Mucosa of descending colon (tissue), 3 donors: ENCODE measurements at places on chromosomes 2 and 18. TPM values are rescaled to one million over a fixed set of nuclear protein-coding genes. Genes with fewer than 3 reads are reported as not detected.

DNA sequence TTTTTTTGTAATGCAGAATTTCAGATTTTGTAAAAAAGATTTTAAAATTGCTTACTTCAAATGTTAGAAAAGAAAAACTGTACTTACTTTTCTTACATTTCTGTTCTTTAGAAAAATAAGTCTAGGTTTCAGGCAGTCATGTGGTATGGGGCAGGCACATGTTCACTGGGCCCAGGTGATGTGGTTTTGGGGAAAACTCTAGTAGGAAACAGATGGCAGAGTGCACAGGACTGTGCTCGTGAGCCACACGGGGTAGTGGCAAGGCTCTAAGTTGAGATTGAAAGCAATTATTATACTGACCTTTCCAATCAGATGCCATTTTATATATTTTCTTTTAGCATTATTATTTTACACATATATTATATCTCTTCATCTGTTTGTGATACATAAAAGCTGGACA is 1036.9 kb upstream of the TMEFF2 start:
- no peak for DNase-seq

DNA sequence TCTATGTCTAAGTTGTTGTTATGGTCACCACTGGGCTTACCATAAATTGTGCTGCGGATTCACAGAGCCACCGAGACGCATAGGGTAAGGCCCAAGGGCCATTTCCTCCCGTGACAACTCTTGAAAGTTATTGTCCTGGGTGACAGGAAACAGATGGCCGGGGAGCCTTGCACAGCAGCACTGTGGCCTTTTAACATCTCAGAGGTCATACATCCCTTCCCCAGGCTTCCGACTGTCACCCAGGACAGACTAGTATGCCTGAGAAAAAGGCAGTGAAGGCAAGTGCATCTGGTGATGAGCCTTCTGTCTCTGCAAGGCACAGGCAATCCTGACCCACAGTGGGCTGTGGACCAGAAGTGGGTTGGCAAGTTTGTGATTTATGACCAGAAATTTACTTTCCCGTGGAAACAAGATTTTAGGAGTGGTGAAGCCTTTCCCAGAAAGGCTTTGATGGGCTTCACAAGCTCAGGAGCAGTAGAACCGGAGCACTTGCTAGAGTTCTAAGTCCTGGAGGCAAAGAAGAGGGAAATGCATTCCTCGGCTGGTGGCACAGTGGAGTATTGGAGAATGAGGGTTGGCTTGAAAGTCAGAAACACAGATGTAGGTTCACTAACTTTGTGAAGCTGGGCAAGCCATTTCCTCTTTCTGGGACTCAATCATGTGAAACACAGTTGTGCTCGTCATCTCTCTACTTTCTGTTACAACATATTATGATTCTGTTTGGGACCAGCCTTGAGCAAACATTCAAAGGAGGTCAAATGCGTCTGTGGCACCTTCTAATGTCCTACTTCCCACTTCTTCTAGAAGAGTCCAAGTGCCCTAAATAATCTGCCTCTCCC is 2.0 kb upstream of the CAPN14 start:
- DNase-seq, result no peak

GRCh38 chr2:184936761-184937160 is 338.4 kb downstream of the ZNF804A start:
- DNase-seq, result no peak

- no peak for DNase-seq
Measured at GRCh38 chr18:75353357-75353756, 74.1 kb downstream of the SMIM21 start.

- DNase-seq, result no peak
Measured at GRCh38 chr2:12424809-12425208, 291.9 kb upstream of the TRIB2 start.

DNA sequence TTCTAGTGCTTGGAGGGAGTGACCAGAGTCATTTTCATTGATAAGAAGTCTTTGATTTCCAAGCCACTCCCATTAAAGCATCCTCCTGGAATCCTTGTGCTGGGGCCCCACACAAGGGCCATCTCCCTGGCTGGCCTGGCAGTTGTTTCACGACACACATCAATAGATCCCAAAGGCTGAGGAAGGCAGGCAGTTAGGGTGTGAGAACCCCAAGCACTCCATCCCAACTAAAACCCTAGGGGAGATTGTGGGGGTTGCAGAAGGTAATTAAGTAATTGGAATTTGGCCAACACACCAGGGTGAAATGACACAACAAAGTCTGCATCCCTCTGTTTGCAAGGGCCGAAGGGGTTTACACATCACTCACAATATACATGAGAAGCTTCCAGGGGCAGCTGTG is 578.1 kb upstream of the SYT4 start:
- no peak for DNase-seq

DNA sequence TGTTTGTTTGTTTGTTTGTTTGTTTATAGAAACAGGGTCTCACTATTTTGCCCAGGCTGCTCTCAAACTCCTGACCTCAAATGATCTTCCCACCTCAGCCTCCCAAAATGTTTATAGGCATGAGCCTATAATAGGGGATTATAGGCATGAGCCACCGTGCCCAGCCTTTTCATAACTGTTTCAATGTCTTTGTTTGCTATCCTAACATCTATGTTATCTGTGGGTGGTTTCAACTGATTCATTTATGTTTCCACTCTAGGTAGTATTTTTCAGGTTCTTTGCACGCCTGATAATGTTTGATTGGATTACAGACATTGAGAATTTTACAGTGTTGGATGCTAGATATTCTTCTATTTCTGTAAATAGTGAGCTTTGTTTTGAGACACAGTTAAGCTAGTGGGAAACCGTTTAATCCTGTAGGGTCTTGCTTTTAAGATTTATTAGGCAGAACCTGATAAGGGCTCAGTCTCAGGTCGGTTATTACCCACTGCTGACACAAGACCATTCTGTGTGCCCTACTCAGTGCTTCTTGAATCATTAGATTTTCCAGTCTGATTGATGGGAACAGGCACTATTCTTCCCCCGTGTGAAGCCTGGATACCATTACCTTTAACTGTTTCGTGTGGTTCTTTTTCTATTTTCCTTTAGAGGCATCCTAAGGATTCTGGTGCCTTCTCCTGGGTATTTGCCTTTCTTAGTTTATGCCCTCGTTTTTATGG is 76.5 kb upstream of the TMEM87B start:
- no peak for DNase-seq

DNA sequence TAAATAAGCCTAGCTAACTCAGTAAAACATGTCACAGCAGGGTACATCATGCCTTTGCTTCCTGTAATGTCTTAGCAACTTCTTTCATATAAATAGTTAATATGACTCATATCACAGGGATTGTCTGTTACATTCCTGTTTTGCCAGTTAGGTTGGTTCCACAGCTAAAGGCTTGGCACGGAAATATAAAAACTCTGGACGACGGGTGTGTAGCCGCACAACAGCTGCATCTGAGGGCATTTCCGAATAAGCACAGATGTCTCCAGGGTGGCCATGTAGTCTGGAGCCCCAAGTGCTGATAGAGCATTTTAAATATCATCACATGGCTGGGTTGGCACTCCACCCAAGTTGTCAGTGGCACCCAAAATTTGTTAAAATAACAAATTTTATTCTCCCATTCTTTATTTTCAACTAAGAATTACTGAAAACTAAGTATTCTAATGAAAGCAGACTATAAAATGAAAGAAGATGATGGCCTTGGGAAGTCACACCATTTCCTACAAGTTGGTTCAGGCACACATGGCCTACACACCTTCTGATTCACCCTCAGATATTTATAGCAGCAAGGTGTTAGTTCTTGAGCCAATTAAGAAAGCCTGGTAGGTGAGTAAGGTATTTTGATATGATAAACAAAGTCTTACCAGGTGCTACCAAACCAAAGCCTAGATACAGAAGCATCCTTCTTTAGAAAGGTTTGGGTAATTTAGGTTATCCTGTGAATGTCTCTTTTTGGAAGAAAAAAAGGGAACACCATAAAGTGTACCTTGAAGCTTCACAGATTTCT is 61.8 kb upstream of the STK17B start:
- DNase-seq, result peak; percentile 39

DNA sequence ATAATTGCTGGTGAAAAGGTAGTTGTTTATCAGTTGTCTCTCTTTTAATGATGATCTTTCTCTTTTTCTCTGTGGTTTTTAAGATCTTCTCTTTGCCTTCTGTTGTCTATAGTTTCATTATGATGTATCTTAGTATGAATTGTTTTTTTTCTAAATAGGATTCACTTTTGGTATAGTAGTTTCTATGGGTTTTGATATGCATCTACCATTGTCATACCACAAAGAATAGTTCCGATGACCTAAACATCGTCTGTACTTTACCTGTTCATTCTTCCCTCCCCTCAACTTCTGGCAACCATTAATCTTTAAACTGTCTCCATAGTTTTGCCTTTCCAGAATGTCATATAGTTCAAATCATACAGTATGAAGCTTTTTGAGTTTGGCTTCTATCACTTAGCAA is 19.6 kb downstream of the RDH14 start:
- DNase-seq, result no peak

DNA sequence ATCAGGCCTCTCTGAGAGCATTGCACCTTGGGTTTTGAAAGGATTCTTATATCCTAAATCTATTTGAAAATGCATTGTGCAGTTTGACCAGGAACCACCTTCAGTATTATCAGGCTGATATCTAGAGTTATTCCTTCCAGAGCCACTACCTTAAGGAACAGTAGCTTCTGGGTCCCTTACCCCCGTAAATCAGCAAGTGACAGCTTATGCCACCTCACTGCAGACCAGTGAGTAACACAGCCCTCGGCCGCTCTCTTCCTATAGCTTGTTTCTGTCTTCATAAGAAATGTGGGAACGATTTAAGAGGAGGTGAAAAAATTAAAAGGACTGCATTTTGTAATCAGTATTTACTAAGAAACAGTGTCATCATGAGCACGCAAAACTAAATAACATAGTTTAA is 584.2 kb downstream of the GALR1 start:
- no peak for DNase-seq

- no peak for DNase-seq
Measured at GRCh38 chr2:31188131-31188530, 29.2 kb downstream of the CAPN14 start.

UBXN2A gene
- 13.1 TPM for total RNA-seq

ZCCHC2 gene
- 26.0 TPM for total RNA-seq
